ENCODE measurements at places on chromosomes 7 and 10.

DNA sequence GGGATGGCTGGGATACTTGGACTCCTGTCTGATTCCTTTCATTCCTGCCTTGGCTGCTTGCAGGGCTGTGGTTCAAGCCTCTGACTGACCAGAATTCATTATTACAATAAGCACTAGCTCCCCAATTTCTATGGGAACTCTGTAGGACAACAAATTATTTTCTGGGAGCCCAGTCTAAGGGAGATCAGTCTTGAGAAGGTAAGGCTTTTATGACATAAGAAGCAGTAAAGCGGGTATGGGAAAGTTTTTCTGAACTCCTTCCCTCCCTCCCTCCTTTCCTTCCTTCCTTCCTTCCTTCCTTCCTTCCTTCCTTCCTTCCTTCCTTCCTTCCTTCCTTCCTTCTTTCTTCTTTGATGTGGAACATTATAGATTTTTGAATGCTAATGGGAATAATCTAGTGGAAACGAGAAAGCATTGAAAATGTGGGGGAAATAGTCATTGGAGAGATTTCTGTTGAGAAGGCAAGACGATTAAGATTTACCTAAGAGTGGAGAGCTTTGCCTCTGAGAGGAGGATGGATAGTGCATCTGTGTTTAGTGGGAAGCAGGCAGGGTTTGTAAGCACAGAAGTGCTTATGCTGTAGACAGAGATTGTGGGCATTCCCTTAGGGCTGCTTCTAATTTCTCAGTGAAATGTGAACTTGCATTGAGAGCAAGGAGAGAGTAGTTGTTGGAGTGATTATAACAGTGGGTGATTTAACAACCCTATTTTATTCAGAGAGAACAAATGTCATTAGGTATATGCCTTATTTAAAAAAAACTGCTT is 201.5 kb downstream of the DNAJB9 start:
- DNase-seq, result no peak

DNA sequence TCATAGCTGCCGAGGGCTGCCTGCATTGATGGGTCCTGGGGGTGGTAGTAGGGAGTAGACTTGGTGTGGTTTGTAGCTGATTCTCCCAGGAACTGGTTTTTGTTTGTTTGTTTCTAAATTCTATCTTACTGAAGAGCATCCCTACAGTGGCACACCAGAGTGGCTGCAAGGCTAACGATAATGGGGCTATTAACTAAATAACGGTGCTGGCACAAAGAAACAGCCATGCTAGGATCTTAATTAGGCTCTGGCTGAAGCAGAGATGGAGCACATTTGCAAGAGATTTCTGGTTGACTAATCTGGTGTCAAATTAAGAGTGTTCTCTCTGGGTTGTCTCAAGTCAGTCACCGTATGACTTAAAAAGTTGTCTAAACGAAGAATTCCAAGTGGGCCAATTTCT is 590.0 kb downstream of the NRG3 start:
- DNase-seq, result no peak

- no peak for DNase-seq
Observed at GRCh38 chr7:110557136-110557535, 533.8 kb upstream of the LRRN3 start.

GRCh38 chr10:12158111-12158510 is 28.6 kb downstream of the SEC61A2 start:
- no peak for DNase-seq

- DNase-seq, result no peak
Observed at GRCh38 chr7:82594665-82595064, 151.1 kb upstream of the CACNA2D1 start.

DNA sequence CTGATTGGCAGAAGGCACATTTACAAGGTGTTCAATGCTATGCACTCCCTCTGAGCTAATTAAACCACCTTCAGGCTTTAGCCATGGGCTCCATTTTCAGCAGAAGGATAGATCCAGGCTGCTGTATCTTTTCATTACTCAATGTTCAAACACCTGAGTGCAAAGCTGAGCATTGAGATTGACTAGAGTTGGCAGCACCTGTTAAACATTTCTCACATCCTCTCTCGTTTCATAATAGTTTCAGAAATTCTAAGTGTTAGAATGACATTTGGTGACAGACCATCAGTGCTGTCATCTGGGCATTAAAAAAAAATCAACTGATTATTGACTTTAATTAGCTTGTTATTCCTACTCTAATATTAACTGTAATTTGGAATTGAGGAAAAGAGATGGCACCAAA is 187.1 kb upstream of the SEMA3E start:
- DNase-seq, result no peak

GRCh38 chr7:87151002-87151728 is 1.1 kb upstream of the DMTF1 start:
- no peak for DNase-seq

- DNase-seq, result no peak
Observed at GRCh38 chr7:26511866-26512265, 220.2 kb downstream of the SNX10 start.

DNA sequence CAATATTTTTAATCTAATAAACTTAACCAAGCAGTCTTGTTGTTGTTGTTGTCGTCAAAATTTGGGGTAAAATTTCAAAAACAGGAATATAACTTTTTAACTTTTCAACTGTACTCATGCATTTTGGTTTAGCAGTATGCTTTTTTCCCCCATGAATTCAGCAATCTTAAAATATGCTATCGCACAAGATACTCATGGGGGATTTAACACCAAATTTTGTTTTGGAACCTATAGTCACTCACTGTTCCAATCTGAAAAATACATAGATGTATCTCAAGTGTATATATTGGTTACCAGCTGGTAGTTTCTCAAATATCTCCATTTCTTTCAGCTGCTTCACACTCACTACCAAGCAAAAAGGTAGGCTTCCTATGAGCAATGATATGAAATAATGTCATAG is 91.4 kb upstream of the PIK3CG start:
- DNase-seq, result no peak

DNA sequence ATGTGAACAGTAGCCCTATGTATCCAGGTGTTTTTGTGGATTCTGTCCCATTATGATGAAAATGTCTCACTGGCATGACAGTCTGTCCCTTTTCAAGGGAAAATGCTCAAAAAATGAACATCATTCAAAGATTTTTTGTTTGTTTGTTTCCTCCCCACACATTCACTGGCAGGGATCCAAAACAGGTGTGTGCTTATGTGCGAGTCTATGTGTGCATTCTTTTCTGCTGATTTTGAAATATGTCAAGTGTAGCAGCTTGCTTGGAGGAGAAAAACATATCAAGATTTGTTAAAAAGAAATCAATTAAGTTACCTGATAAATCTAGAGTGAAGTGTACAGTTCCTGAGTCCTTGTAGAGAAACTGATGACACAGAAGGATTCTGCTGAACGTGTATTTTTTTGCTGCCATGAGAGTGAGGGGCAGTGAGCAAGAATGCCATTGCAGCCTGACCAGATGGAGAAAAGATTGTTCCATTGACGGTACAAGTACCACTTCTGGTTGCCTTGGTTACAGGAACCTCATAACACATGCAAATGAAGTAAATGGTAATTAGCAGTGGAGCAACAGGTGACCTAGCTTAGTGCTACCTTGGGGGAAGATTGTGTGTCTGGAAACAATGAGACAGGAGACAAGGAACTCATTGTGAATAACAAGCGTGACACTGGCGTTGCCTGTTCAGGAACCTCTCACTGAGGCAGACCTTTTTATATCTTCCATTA is 277.4 kb upstream of the PHYHIPL start:
- DNase-seq, result no peak

GRCh38 chr10:36801660-36802059 is 323.7 kb upstream of the ANKRD30A start:
- DNase-seq, result no peak

- DNase-seq, result no peak
Observed at GRCh38 chr10:43904301-43904700, 255.6 kb upstream of the ZNF32 start.

GRCh38 chr10:51886438-51887068 is 187.2 kb upstream of the CSTF2T start:
- no peak for DNase-seq

DNA sequence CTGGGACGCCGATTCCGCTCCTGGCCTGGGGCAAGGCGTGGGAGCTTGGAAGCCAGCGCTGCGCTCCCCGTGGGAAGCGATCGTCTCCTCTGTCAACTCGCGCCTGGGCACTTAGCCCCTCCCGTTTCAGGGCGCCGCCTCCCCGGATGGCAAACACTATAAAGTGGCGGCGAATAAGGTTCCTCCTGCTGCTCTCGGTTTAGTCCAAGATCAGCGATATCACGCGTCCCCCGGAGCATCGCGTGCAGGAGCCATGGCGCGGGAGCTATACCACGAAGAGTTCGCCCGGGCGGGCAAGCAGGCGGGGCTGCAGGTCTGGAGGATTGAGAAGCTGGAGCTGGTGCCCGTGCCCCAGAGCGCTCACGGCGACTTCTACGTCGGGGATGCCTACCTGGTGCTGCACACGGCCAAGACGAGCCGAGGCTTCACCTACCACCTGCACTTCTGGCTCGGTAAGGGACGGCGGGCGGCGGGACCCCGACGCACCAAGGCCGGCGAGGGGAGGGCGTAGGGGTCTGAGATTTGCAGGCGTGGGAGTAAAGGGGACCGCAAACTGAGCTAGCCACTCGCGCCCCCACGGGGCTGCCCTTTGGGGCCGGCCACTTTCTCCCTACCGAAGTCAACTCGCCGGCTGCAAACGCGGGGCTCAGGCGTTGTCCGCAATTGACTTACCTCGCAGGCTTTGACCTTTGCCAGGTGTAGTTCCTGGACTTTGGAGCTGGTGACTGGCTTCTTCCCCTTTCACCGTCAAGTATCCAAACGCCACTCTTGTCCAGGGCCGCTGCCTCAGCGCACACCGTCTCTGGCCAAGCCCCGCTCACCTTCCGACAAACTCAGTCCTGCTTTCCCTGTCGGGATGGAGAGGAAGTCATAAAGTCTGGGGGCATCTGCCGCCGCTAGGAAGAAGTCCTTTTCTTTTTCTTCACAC is at the start of gene SCIN:
SCIN (plus strand) TSS at position 187 of the 928 bp plus-strand sequence; CDS start at position 254, 67 bp downstream.
- DNase-seq, result no peak

- no peak for DNase-seq
Observed at GRCh38 chr7:68440866-68441265, 1157.4 kb upstream of the AUTS2 start.

DNA sequence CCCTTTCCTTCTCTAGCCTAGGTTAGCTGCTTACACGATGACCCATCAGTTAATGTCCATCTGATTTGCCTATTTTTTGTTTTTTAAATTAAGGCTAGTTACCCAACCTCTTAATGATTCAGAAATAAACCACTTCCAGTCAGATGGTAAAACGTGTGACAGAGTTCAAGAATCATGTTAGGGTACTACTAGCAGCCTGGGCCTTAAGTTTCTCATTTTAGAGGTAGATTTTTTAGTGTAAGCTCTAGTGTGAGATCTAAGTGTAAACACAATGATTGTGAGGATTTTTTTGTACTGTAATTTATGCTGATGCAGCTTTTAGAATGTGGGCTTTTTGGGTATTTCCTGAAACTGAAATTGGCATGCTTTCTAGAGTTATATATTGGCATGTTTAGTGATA is 130.0 kb downstream of the CDK14 start:
- DNase-seq, result no peak

DNA sequence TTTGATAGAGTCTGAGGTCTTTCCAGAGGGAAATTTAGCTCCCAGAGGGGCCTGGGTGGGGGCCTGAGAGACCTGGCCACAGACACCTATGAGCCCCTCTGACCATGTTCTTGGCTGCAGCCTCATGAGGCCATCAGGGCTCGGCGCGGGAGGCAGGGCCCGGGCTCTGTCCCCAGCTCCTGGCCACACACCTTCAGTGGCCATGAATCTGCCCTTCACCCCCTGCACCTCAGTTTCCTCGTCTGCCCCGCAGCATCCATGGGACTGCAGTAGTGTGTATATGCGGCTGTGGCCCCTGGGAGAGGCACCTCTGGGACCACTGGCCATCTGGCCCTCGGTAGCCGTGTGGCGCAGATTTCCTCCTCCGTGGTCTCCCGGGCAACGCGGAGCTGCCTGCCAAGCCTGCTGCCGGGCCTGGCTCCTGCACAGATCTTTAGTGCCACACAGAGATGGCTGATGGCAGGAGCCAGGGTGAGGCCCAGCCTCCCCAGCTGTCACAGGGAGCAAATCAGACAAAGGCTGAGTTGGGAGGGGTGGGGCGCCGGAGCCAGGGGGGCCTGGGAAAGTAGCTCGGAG is 23.6 kb upstream of the ADCYAP1R1 start:
- DNase-seq, result no peak

- no peak for DNase-seq
Observed at GRCh38 chr10:78659598-78659967, 409.2 kb upstream of the ZMIZ1 start.

GRCh38 chr10:69216577-69217118 is 3.5 kb upstream of the HKDC1 start:
- DNase-seq, result no peak

DNA sequence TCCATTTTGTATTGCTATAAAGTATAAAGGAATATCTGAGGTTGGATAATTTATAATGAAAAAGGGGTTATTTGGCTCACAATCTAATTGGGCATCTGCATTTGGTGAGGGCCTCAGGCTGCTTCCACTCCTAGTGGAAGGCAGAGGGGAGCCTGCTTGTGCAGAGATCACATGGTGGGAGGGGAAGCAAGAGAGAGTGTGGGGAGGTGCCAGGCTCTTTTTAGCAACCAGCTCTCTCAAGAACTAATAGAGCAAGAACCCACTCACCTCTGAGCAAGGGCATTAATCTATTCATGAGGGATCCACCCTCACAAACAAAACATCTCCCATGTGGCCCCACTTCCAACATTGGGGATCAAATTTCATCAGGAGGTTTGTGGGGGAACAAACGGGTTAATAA is 64.6 kb downstream of the OGDH start:
- DNase-seq, result no peak

- no peak for DNase-seq
Observed at GRCh38 chr10:50316695-50317648, 65.7 kb upstream of the ASAH2 start.

DNA sequence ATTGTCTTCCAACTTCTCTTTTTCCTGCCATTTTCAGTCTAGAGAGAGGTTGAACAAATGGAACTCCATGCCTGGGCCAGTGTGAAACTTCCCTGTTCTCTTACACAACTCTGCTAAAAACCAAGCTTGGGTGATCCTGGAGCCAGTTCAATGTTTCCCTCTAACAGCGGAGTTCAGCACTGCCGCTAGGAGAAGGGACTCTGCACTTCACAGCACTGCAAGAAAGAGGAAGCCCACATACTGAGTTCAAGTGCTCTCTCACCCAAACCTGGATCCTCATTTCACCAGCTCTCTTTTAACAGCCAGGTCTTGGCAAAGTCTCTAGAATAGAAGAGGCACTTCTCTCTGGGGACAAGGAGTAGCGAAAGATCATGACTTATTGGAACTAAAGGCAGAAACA is 18.8 kb downstream of the FOXI2 start:
- DNase-seq, result no peak
